CD4-positive, alpha-beta T cell treated with Interleukin-6 for 4 hours (primary cell): ENCODE measurements at places on chromosomes 7 and 10.

DNA sequence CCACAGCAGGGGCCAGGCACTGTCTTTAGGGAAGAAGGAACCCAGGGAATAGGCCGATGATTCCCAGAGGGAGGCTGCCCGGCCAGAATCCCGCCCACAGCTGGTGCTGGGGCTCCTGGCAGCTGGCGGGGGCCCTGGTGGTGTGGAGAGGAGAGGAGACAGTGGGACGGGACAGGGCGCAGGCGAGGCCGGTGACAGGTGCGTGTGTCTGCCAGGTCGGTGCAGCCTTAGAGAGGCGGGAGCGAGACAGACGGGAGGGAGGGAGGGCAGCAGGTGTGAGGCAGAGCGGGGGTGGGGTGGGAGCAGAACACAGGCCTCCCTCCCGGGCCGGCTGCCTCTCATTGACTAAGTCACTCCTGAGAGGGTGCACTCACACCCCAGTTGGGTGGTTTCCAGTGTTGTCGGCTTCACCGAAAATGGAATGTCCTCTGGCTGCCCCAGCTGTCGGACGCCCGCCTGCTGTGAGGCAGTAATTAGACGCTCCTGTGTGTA, 55.2 kb downstream of the ELFN1 start:
- DNase-seq = no peak

- DNase-seq = no peak
Observed at GRCh38 chr7:7883394-7883793, 85.2 kb upstream of the GLCCI1 start.

DNA sequence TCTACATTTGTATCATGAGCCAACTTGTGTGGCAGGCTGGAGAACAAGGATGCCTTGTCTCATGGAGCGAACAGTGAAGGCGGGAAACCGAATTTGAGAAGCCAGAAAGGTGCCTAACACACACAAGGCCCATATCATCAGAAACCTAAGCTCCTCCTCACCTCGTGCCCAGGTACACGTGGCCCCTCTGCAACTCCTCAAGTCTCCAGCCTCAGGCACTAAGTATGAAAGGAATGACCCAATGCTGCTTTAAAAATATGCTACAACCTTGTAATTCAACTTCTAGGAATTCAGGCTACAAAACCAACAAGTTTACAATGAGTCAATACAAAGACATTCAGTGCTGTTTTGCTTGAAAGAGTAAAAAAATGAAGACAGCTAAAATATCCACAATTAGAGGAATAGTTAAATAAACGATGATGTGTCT, 95.7 kb downstream of the CDK6 start:
- no peak for DNase-seq

- DNase-seq = no peak
Observed at GRCh38 chr7:94431619-94432280, 37.1 kb downstream of the COL1A2 start.

- DNase-seq = no peak
Observed at GRCh38 chr10:18179891-18180290, 39.7 kb downstream of the CACNB2 start.

- no peak for DNase-seq
Observed at GRCh38 chr10:14737808-14738545, 36.7 kb downstream of the FAM107B start.

DNA sequence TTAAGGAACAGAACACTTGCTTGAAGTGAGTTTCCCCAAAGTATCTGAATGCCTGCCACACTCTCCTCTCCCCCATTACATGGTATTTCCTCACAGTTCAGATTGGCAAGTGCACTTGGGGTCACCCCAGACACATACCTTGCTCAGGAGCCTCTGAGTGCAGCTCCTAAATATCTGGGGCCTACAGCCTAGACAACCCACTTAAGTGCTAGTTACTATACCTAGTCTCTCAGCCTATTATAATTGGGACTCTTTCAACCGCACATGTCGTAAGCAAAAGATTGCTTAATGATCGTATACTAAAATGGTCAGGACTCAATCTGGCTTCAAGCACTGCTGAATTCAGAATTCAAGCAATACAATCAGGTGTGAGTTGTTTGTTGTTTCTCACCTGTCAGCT, 19.9 kb downstream of the TMEM176B start:
- no peak for DNase-seq

DNA sequence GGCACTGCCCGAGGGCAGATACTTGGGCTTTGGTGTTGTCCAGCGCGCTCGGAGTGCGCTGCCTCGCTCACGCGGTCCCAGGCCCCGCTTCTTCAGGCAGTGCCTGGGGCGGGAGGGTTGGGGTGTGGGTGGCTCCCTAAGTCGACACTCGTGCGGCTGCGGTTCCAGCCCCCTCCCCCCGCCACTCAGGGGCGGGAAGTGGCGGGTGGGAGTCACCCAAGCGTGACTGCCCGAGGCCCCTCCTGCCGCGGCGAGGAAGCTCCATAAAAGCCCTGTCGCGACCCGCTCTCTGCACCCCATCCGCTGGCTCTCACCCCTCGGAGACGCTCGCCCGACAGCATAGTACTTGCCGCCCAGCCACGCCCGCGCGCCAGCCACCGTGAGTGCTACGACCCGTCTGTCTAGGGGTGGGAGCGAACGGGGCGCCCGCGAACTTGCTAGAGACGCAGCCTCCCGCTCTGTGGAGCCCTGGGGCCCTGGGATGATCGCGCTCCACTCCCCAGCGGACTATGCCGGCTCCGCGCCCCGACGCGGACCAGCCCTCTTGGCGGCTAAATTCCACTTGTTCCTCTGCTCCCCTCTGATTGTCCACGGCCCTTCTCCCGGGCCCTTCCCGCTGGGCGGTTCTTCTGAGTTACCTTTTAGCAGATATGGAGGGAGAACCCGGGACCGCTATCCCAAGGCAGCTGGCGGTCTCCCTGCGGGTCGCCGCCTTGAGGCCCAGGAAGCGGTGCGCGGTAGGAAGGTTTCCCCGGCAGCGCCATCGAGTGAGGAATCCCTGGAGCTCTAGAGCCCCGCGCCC, at the start of gene NPY:
NPY (plus strand) TSS at position 294 of the 802 bp plus-strand sequence. CDS start 1,051 bp downstream, outside the sequence.
- DNase-seq = no peak

- no peak for DNase-seq
Observed at GRCh38 chr7:101560856-101561255, 68.2 kb downstream of the MYL10 start.

GRCh38 chr10:7444551-7445121, 33.8 kb upstream of the SFMBT2 start:
- no peak for DNase-seq

GRCh38 chr7:110204527-110204926, 886.4 kb upstream of the LRRN3 start:
- no peak for DNase-seq

- no peak for DNase-seq
Observed at GRCh38 chr7:84073186-84073875, 121.3 kb downstream of the SEMA3A start.

DNA sequence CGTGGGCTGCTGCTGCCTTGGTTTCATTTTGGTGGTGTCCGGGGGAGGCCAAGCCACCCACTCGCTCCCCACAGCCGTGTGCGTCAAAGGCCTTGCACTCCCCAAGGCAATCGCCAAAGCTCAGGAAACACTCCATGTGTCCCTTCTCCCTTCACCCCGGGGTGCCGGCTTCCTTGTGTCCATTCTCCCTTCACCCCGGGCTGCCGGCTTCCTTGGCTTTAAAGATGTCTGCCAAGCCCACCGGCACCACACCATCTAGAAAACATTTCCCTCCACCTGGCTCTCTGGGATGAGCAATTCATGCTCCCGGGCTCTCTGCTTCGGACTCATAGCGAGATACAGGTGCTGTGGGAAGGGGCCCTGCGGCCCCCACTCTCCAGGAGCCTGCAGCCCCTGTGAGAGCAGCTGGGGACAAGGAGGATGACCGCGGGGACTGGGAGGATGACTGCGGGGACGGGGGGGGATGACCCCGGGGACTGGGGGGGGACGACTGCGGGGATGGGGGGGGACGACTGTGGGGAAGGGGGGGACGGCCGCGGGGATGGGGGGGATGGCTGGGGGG, 322.1 kb downstream of the DNAJB6 start:
- DNase-seq = no peak

GRCh38 chr7:156147756-156148504, 335.7 kb upstream of the SHH start:
- DNase-seq = no peak

DNA sequence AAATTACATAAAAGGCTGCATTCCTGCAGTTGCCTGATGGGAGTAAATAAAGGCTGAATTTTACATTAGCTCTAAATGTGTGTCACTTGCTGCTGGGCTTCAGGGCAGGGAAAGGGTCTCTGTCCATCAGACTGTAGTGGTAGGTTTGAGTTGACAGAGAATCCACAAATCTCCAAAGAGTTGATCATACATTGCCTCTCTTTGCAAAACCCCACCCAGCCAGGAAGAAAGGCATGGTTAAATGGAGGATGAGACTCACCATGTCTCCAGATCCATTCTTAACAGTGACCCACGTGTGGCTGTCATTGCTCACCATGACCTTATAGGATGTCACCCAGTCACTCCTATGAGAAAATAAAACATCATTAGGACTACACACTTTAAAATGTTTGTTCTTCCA, 92.8 kb downstream of the CPXM2 start:
- DNase-seq = no peak

DNA sequence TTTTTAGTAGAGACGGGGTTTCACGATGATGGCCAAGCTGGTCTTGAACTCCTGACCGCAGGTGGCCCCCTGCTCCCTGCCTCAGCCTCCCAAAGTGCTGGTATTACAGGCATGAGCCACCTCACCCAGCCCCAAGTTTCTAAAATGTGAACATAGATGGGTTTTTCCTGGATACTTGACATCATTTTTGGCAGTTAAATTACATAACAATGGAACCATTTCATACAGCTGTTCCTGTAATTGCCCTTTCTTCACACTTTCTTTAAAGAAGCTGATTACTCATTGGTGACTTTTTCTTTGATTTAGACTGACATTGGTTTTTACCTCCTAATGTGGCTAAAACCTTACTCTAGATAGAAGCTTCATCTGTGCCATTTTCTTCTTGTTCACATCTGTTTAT, 5.9 kb downstream of the ZKSCAN1 start:
- no peak for DNase-seq

DNA sequence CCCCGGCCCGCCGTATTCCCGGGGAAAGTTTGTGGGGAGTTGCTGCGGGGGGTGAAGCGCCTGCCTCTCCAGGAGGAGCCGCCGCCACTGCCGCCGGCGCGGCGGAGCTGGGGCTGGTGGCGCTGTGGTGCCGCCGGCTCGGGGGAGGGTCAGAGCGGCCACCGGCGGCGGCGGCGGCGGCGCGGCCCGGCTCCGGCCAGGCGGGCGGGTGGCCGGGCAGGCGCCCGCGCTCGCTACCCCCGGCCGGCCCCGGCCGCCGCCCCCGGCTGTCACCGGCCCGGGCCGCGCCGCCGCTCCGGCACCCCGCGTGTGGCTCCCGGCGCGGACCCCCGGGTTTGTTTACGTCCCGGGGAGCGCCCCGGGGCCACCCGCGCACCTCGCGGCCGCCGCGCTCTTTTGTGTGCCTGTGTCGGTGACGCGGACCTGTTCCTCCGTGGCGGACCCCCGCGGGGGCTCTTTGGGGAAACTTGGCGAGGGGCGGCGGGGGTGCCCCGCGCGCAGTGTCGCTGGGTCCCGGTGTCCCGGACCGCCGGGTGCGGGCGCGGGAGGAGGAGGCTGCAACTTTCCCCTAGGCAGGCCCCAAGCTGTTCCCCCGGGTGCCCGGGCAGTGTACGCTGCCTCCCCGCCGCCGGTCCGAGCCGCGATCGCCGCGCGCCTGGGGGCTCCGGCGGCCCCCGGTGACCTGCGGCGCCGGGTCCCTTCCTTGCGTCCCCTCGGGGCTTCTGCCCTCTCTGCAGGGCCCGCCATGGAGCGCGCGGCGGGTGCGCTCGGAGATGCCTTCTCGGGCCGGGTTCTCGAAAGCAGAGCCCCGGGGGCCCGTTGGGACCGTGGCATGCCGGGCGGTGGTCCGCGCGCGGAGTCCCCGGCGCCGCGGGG, 593 bp upstream of the CUX1 start:
- DNase-seq = peak; percentile 41

DNA sequence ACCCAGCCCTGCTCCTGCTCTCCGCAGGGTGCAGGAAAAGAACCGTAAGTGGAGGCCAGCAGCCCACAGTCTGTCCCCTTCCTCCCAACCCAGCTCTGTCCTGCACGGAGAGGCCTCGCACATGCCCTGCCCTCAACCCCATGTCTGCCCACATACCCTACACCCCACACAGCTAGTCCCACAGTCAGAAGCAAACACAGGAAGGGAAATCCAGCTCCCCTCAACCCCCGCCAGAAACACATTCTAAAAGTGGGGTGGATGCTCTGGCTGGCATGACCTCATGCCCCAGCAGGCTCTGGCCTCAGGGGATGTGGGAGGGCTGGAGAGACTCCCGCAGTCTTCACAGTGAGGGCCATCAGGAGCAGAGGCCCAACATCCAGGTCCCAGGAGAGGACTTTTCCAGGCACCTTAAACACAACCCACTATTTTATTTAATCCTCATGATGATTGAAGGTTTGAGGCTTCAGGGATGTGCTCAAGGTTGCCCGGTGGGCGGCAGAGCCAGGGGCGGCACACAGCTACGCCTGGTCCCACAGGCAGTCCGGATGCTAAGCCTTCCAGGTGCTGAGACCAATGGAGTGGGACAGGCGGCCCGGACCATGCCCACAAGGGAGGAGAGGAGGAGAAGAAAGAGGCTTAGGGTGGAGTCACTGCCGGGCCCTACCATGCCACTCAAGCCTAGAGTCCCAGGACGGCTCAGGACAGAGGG, 29.9 kb downstream of the CALML5 start:
- no peak for DNase-seq

DNA sequence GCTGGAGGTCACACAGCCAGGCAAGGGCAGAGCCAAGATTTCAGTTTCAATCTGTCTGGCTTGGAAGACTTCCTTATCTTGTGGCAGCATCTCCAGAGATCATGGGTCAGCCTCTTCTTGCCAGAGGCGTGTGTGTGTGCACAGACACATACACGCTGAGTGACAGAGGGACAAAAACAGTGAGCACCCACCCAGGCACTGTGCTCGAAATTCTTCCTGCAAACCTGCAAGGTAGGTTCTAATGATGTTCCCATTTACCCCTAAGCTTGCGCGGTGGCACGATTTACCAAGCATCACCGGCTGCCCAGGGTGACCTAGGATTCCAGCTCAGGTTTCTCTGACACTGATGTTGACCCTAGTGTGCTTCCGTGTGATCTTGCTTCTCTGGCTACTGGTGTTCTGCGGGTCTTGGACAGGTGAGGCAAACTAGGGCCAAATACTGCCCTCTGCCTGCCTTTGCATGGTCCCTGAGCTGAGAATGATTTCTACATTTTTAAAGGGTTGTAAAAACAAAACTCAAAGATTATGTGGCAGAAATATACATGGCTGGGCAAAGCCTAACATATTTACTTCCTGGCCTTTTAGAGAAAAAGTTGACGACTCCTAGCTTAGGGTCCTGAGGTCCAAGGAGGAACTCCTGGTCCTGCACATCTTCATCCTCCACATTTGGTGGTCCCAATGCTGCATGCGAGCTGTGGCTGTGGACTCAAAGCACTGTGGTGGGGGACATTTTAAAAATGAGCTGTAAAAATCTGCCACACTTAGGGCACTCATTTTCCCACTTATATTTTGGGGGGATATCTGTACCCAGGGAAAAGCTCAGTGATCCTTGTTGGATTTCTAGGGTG, 268.5 kb downstream of the RPS24 start:
- DNase-seq = no peak
